ENCODE measurements at places on chromosomes 5 and 9. TPM values are rescaled to one million over a fixed set of nuclear protein-coding genes. Genes with fewer than 3 reads are reported as not detected.
A peak's percentile ranks its signal among the peaks of the same experiment; 100 is the strongest.

PLPP1 gene
- 146 TPM for total RNA-seq

DNA sequence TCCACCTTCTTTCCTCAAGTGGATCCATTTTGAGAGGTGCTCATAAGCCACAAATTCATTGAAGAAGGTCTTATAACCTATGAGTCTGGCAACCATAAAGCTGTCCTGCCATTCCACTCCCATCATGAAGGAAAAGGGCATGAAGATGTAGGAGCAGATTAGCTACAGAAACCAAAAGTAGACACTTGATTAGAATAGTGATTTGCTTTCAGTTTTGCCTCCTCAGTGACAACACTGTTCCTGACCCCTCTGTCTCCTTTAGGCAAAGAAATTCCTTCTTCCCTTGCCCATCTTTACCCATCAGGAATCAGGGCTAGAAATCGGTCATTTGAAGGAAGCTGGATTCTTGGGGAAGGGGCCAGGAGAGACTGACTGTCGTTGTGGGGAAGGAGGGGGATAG, 55.2 kb downstream of the SLC28A3 start:
- DNase-seq, result no peak

GABRA6 gene
- not detected for total RNA-seq

FOXE1 gene
- total RNA-seq, result not detected

DNA sequence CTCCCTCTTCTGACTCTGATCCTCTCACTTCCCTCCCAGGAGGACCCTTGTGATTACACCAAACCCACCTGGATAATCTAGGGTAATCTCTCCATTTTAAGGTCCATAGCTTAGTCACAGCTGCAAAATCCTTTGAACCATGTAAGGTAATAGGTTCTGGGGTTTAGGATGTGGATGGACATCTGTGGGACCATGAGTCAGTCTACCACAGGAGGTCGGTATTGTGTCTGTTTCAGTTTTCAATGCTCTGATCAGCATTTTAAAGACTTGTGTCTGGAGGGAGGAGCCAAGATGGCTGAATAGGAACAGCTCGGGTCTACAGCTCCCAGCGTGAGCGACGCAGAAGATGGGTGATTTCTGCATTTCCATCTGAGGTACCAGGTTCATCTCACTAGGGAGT, 112.6 kb downstream of the CAVIN4 start:
- DNase-seq, result no peak

- no peak for DNase-seq
Measured at GRCh38 chr5:42761791-42762190, 5.2 kb downstream of the CCDC152 start.

IL13 gene
- total RNA-seq, result not detected

- no peak for DNase-seq
Measured at GRCh38 chr5:109695005-109695926, 5.5 kb downstream of the MAN2A1 start.

TEX48 gene
- not detected for total RNA-seq

NXNL2 gene
- total RNA-seq, result 1.9 TPM

- DNase-seq, result peak; percentile 80
Measured at GRCh38 chr9:127021664-127022363, 100.6 kb downstream of the ANGPTL2 start.

GRCh38 chr5:108654051-108654450, 93.6 kb upstream of the FER start:
- no peak for DNase-seq

- no peak for DNase-seq
Measured at GRCh38 chr5:112968411-112969106, 8.0 kb upstream of the DCP2 start.

GRCh38 chr5:79235261-79235633, 684 bp upstream of the JMY start:
- DNase-seq, result no peak

CMBL gene
- total RNA-seq, result 17.2 TPM
